ENCODE measurements at places on chromosomes 16 and 17. TPM values are rescaled to one million over a fixed set of nuclear protein-coding genes. Genes with fewer than 3 reads are reported as not detected.

The KRT23 gene
- total RNA-seq = not detected

The TMC8 gene
- 4.6 TPM for total RNA-seq

The INCA1 gene
- not detected for total RNA-seq

The NEUROD2 gene
- total RNA-seq = not detected

The GRAP gene
- not detected for total RNA-seq

The ACSM2A gene
- not detected for total RNA-seq

The NOS2 gene
- total RNA-seq = not detected

The GHDC gene
- total RNA-seq = not detected

The G6PC1 gene
- total RNA-seq = not detected

The TMEM114 gene
- not detected for total RNA-seq

The HS3ST3B1 gene
- total RNA-seq = 0.33 TPM

The ABCA8 gene
- total RNA-seq = 0.22 TPM

The LHX1 gene
- total RNA-seq = not detected

The MYH3 gene
- total RNA-seq = 4.1 TPM

The FBXO39 gene
- total RNA-seq = not detected

The DGKE gene
- 12.4 TPM for total RNA-seq

The MVP gene
- total RNA-seq = 27.3 TPM

The DECR2 gene
- 19.8 TPM for total RNA-seq

The SHISA6 gene
- total RNA-seq = not detected

The RAC3 gene
- 46.8 TPM for total RNA-seq

The ABCA9 gene
- not detected for total RNA-seq

The PHOSPHO1 gene
- total RNA-seq = 1.7 TPM

The CAPNS2 gene
- 0.26 TPM for total RNA-seq

The UTS2R gene
- total RNA-seq = not detected

The ZNF469 gene
- total RNA-seq = 5.8 TPM

The SMIM22 gene
- total RNA-seq = not detected

The WFDC1 gene
- 0.15 TPM for total RNA-seq

The TBC1D3I gene
- not detected for total RNA-seq

The CSH1 gene
- not detected for total RNA-seq

The ENO3 gene
- 2.4 TPM for total RNA-seq
